ENCODE measurements at places on chromosomes 16 and 17.
A peak's percentile ranks its signal among the peaks of the same experiment; 100 is the strongest.

DNA sequence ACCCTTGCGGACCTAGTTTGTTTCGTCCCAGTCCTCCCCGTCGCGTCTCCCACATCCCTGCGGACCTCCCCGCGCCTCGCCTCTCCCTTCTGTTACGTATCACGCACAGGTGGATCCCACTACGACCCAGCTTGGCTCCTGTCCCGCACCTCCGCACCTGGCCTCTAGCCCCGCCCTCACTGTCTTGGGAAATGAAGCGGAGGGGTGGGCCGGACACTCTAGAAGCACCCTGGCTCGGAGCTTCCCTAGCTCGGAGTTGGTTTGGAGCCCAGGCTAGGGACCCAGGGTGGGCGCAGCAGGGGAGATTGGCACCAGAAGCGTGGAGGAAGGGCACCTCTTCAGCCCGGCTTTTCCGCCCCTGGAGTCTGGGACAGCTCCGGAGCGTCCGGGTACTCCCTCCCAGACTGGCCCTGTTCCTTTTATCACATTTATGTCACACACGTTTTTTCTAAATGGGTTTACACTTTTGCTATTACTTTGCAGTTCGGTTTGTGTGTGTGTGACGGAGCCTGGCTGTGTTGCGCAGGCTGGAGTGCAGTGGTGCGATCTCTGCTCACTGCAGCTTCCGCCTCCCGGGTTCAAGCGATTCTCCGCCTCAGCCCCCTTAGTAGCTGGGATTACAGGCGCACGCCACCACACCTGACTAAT, 1.4 kb upstream of the CEMP1 start:
- peak; percentile 53 for DNase-seq

DNA sequence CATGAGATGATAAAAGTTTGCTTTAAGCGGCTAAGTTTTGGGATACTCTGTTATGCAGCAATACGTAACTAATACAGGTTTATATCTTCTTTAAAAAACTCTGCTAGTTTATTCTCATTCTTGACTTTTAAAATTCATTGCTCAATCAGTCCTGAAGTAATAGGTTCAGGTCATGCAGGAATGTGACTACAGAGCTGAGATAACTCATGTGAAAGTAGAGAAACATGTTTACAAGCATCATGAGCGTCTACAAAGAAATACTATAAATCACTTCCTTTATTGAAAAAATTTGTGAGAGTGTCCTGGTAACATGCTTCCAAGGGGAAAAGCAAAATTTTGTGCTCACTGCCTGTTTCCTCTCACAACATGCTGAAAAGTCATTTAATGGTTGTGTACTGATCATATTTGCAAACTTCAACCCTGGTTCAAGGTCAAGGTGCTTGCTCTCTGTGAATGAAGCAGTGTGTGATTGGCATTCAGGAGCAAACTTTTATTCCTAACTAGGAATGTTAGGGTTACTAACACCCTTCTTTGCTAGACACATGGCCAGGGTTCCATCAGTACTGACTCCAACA, 12.5 kb upstream of the TMIGD1 start:
- no peak for DNase-seq

DNA sequence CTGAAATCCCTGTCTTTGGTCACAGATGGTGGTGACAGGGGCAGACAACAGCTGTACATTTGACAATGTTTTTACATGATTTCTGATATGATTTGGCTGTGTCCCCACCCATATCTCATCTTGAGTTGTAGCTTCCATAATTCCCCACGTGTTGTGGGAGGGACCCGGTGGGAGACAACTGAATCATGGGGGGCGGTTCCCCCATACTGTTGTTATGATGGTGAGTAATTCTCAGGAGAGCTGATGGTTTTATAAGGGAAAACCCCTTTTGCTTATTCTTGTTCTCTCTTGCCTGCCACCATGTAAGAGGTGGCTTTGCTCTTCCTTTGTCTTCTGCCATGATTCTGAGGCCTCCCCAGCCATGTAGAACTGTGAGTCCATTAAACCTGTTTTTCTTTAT, 353.9 kb downstream of the CPPED1 start:
- no peak for DNase-seq

GRCh38 chr17:40349477-40349894, 15.1 kb downstream of the GJD3 start:
- DNase-seq = no peak

DNA sequence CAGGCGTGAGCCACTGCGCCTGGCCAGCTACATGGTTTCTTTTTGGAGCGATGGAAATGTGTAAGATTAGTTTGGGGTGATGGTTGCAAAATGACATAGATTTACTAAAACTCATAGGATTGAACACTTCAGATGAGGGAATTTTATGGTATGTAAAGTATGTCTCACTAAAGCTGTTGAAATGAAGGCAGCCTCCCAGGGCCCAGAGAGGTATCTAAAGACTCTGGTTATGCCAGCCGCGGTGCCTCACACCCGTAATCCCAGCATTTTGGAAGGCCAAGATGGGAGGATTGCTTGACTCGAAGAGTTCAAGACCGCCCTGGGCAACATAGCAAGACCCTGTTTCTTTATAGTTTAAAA, 254.9 kb downstream of the PARN start:
- no peak for DNase-seq
